T-helper 2 cell treated with Interferon-gamma antibody and Interleukin-4, amounts not matched to agents 100 ng/mL and 5 ng/mL, for 36 hours (primary cell): ENCODE measurements at places on chromosomes 4 and X. TPM values are rescaled to one million over a fixed set of nuclear protein-coding genes. Genes with fewer than 3 reads are reported as not detected.

The PPEF2 gene
- total RNA-seq = 0.07 and 0.52 TPM in 2 replicates

The TLR8 gene
- total RNA-seq = not detected in 2 replicates

The GLUD2 gene
- 0.25 and 0.30 TPM in 2 replicates for total RNA-seq

The RHOXF1 gene
- not detected in 2 replicates for total RNA-seq

The RBMX gene
- 255 and 265 TPM in 2 replicates for total RNA-seq

The TMSB15A gene
- total RNA-seq = 0.39 and 0.50 TPM in 2 replicates
